ENCODE measurements at places on chromosomes 13 and 19.
A peak's percentile ranks its signal among the peaks of the same experiment; 100 is the strongest.

DNA sequence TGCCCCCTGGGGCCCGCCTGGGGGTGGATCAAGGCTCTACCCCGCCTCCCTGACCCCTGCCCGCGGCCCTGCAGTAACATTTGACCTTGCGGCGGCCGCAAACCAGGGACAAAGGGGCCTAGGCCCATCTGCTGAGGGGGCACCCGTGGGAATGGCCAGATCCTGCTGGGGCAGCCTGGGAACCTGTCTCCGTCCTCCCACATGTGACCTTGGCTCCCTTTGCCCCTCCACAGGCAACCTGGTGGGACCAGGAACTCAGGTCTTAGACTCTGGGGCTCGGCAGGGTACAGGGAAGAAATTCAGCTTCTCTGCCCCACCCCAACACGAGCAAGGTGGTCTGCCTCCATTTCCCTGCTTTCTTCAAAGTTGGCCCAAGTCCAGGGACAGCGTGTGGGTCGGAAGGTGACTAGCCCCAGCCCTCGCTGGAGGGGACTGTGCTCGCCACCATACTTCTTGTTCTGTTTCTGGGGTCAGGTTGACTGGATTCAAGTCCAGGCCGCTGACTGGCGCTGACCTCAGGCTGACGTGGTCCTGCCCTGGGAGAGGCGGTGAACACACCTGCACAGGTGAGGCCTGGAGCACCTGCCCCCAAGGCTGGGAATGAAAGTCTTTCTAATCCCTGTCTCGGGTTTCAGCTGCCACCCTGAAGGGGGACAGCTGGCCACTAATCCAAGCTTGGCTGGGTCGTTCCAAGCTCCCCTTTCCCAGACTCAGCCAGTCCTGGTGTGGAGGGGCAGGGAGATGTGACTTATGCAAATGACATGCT, 2.5 kb upstream of the NR2F6 start:
- DNase-seq = no peak

- no peak for DNase-seq
Measured at GRCh38 chr19:46210669-46211068, 18.9 kb upstream of the IGFL1 start.

- no peak for DNase-seq
Measured at GRCh38 chr19:30325676-30326392, 46.4 kb upstream of the ZNF536 start.

GRCh38 chr13:26220575-26220974, 1.5 kb downstream of the RNF6 start:
- no peak for DNase-seq

- DNase-seq = no peak
Measured at GRCh38 chr13:107124730-107125129, 556.8 kb upstream of the ARGLU1 start.

GRCh38 chr13:79429309-79429708, 23.3 kb upstream of the RBM26 start:
- DNase-seq = no peak

- DNase-seq = peak; percentile 84
Measured at GRCh38 chr19:50357178-50358100, 8.0 kb downstream of the NAPSA start.

- no peak for DNase-seq
Measured at GRCh38 chr19:4030981-4031380, 23.4 kb downstream of the PIAS4 start.

DNA sequence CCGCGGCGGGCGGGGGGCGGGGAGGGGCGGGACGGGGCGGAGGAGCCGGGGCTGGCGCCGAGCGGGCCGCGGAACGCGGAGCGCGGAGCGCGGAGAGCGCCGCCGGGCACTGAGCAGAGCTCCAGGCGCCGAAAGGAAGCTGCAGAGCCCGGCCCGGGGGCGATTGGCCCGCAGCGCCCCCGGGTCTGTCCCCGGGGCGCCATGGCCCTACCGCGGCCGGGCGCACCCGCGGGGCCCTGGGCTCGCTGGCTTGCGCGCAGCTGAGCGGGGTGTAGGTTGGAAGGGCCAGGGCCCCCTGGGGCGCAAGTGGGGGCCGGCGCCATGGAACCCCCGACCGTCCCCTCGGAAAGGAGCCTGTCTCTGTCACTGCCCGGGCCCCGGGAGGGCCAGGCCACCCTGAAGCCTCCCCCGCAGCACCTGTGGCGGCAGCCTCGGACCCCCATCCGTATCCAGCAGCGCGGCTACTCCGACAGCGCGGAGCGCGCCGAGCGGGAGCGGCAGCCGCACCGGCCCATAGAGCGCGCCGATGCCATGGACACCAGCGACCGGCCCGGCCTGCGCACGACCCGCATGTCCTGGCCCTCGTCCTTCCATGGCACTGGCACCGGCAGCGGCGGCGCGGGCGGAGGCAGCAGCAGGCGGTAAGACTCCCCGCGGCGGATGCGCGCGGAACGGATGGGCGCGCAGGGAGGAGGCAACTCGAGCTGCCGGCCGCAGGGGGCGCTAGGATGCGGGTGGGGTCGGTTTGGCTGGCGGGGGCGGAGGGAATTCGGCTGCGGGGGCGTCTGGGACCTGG, at the start of gene PDE4A:
TSS of gene PDE4A (plus strand) at position 95 of the 796 bp plus-strand sequence. CDS start at position 322, 227 bp downstream.
- DNase-seq = no peak

GRCh38 chr19:39104186-39104596, 20.0 kb downstream of the ACP7 start:
- no peak for DNase-seq

DNA sequence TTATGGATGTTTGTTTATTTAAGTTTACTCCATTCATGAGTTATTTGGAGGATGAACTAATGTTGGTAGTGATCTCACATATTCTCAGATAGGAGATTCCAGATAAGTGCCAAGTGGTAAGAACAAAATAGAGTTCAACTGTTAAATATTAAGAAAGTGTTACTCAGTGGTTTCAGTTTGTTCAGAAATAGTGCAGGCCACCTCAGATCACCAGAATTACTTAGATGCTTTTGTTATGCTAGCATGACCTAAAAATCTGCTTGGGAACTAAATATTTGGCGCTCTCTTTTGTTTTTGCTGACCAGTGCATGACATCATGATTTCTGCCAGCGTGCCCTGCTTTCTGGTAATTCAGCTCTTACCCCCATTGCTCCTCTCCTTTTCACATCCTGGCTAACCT, 15.6 kb downstream of the CLDN10 start:
- DNase-seq = no peak

DNA sequence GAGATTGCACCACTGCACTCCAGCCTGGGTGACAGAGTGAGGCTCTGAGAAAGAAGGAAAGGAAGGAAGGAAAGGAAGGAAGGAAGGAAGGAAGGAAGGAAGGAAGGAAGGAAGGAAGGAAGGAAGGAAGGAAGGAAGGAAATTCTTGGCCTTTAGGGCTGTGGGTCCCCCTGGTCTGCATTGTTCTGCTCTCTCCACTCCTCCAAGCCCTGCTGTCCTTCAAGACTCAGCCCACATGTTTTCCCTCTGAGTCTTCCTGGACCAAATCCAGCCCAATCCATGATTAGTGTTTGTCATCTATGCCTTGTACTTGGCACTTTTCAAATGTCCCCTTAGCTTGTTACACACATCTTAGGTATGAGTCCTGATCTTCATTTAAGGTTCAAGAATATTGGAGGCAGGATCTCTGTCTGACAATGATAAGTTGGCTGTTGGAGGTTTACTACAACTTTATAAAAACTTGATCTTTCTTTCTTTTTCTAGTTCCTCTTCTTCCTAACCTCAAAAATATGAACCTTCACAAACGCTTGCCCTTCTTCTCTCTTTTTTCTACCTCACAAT, 48.8 kb upstream of the INTS6 start:
- no peak for DNase-seq

DNA sequence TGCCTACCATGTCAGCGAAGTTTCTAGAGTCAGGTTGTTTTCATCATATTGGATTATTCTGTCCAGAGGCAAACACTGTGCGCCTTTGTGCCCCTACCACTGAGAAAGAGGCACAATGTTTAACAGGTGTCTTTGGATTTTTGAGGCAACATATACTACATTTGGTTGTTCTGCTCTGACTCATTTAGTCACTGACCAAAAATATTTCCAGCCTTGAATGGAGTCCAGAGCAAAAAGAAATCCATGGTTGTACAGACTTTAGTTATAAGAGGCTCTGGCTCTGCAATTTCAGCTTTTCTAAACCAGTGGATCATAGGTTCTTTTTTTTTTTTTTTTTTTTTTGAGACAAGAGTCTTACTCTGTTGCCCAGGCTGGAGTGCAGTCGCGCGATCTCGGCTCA, 35.7 kb downstream of the LACC1 start:
- DNase-seq = no peak

DNA sequence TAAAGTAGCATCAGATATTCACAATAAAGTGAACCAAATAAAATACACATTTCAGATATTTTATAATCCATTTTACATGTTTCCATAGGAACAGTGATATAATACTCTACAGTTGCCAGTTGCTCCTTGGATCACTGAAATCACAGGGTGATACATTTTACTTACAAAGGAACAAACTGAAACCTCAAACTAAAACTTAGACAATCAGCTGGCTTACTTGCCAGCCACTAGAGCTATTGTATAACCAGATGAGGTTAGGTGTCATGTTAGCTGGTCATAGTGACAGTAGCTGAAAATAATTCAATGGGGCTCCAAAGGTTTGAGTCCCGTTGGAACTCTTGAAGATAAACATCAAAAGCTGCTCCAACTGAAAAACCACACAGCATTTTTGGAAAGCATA, 274.6 kb downstream of the ITGBL1 start:
- DNase-seq = no peak

Measured in CD4-positive, alpha-beta T cell treated with Interleukin-6 at 100 ng/mL for 8 hours (primary cell).